ENCODE measurements at places on chromosomes 13 and 19.

DNA sequence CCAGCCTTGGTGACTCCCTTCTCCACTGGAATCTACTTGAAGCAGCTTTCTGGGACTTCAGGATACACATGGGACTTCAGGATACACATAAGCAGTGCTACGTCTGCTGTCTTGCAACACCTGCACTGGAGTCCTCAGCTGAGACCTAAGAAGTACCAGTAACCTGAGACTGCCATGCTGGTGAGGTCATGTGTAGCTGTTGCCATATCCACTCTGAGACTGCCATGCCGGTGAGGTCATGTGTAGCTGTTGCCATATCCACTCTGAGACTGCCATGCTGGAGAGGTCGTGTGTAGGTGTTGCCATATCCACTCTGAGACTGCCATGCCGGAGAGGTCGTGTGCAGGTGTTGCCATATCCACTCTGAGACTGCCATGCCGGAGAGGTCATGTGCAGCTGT, 937.9 kb downstream of the EFNB2 start:
- DNase-seq: no peak

- no peak for DNase-seq
Observed at GRCh38 chr13:107458269-107458668, 757.1 kb downstream of the LIG4 start.

DNA sequence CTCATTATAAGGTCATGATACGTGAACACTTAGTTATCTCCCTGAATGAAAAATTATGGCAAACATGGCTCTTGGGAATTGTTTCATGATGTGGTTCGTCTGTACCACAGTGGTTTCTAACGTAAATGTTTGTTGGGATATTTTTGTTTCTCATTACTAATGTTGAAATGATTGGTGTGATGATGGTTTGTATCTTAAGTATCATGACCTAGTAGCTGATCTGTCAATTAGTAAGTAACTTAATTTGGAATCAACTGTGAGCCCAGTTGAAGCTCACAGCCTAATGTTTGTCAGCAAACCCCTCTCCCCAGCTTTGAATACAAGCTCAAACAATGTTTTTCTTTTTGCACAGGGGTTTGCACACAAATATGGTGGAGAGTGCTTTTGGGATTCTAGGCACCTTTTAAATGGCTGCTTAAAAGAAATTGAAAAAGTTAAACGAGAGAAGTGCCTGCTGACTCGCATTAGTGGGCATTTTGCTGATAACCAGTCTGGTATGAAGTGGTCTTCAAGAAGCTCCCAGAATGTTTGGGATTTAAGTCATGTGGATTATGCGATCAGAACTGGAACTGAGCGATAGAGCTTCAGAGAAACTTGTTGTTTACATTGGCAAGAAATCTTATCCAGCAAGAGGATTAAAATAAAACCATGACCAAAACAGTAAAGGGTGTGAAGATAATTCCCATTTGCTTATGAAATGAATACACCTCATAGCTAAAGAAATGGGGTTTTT, 68.2 kb downstream of the LMO7 start:
- no peak for DNase-seq

GRCh38 chr13:42964761-42965161, 27.3 kb downstream of the EPSTI1 start:
- no peak for DNase-seq

DNA sequence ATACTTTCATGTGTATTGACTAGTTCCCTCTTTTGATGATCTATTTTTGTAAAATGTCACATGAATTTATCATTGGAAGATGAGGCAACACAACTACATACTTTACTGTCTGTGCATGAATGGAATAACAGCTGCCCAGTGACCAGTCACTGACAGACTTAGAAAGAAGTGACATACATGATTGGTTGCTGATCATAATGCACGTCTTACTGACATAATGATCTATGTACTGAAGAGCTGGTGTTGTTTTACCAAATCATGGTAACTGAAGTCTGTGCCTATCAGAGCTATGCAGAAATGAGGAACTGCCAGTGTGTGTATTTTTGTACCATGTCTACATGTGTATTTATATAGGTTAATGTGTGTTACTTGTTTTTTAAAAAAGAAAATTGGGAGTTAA, 26.5 kb downstream of the GPR18 start:
- DNase-seq: no peak

DNA sequence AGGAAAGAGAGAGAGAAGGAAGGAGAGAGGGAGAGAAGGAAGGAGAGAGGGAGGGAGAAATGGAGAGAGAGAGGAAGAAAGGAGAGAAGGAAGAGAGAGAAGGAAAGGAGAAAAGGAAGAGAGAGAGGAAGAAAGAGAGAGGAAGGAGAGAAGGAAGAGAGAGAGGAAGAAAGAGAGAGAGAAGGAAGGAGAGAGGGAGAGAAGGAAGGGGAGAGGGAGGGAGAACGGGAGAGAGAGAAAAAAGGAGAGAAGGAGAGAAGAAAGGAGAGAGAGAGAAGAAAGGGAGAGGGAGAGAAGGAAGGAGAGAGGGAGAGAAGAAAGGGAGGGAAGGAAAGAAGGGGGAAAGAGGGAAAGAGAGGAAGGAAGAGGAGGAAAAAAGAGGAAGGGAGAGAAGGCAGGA, 1070.7 kb downstream of the UQCRFS1 start:
- no peak for DNase-seq

- DNase-seq: no peak
Observed at GRCh38 chr13:108816375-108816774, 187.0 kb downstream of the MYO16 start.

DNA sequence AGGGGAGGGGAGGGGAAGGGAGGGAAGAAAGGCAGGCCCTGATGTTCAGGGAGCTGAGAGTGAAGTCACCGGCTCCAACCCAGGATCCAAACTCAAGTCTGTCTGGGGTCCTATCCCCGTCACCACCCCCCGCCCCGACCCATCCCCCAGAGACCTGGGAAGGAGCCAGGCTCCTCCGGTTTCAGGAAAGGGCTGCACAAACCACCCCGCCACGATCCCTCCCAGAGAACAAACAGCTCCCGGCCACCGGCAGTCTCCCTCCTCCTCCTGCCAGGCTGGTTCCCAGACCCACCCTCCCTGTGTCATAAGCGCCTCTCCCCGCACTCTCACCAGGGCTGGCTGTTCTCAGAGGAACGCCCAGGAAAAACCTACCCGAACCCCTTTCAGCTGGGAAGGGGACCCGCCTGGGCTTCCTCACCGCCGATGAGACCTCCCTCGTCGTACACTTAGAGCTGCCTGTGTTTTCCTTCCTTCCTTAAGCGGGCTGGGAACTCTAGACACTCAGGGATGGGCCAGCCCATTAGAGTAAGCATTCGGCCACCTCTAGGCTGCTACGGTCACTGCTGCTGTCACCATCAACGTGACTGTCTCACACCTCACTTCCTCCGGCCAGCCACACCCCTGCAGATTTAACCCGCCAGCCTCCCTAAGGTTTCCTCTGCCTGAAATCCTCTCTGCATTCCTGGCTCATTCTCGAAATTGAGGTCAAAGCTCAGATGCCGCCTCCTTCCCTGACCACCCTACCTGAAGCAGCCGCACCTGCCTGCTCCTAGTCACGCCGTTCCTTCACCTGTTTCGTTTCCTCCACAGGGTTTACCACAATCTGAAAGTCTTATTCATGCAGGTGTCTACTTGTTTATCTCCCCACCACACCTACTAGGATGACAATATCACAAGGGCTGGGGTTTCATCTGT, 6.3 kb upstream of the RDH13 start:
- peak; percentile 94 for DNase-seq

- DNase-seq: peak; percentile 4
Observed at GRCh38 chr13:24166561-24166960, 6.0 kb downstream of the SPATA13 start.

DNA sequence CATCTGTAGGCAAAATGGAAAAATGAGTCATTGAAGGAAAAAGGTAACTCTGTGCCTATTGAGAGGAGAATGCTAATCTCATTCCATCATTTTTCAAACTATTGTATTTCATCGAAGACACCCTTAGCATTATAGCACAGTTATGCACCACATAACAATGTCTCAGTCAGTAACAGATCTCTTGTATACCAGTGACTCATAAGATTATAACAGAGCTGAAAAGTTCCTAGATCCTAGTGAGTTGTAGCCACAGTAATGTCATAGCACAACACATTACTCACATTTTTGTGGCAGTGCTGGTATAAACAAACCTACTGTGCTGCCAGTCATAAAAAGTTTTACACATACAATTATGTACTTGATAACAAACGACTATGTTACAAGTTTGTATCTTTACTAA, 1077.6 kb downstream of the DIAPH3 start:
- no peak for DNase-seq

DNA sequence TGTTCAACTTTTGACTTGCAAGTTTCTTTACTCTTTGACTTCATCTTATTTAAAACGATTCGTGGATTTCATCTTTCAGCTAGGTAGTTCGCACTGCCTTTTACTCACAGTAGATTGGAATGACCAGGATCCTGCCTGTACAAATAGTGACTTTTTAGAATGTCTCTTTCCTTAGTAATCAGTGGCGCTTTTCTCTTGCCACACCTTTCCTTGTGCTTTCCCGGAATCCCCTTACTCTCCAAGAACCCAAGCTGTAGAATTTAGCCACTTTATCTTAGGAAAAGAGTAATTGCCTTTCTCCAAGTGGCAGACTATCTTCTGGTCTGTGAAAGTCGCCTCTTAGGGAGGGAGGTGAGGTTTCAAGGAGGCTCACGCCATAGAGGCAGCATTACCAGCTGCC, 123.4 kb downstream of the LMO7 start:
- DNase-seq: no peak

DNA sequence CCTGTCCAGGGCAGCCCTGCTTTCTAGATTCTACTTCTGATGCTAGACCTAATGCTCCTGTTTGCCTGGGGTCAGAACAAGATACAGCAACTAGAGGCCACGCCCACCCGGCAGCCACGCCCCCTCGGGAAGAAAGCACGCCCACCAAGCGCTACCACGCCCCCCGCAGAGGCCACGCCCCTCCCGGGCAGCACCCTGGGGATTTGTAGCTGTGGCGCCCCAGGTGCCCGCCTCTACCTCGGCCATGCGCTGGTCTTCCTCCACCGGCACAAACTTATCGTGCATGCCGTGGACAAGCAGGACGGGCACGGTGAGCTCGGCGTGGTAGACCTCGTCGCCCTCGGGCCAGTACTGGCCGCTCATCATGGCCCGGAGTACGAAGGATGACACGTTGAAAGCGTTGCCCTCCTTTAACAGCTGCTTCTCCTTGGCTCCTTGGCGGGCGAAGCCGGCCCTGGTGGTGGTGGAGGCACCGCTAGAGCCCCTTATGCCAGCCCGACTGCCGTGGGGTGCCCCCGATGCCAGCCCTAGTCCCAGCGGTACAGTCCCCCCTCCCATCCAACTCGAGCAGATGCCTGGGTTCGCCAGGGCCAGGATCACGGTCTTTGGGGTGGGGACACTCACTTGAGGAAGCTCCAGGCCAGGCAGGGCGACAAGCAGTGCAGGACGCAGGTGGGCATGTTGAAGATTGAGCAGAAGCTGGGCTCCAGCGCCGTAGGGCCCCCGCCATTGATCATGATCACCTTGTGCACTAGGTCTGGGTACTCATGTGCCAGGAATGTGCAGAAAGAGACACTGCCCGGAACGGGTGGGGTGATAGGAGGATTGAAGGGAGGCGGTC, 9.0 kb downstream of the ABHD8 start:
- peak; percentile 96 for DNase-seq

- DNase-seq: peak; percentile 5
Observed at GRCh38 chr13:35723053-35723461, 246.6 kb upstream of the MAB21L1 start.

DNA sequence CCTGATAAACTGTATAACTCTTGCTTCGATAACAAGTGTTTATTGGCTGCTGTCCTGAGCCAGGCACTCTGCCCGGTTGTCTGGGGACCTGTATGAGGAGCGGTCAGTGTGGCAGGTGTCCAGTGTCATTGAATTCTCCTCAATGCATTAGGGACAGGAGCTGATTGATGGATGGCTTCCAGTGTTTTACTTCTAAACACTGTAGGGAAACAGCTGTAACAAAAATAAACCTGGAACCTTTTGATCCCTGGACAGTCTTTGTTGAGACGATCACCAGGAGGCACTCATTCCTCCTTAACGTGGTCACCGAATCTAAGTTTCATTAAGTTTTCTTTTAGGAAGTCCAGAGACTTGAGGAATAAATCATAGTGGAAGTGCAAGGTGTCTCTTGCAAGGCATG, 17.9 kb downstream of the UBAC2 start:
- no peak for DNase-seq

- no peak for DNase-seq
Observed at GRCh38 chr13:36362914-36363313, 16.7 kb upstream of the SPART start.

DNA sequence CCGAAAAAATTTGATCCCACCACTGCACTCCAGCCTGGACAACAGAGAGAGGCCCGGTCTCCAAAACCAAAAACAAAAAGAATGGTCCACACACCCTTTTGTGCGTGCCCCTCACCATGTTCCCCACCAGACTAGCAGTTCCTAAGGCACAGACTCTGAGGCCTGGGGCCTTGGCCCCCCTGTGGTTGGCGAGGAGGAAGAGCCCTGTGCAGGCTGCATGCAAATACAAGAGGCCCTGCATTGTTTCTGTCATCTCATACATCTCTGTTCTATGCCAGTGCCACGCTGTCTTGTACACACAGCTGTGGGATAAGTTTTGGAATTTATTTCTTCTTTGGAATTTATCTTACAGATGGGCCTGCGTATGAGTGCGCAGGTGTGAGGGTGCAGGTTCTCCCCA, 4.7 kb upstream of the YJEFN3 start:
- DNase-seq: no peak

GRCh38 chr19:12606796-12607195, 3.8 kb downstream of the ZNF490 start:
- no peak for DNase-seq

GRCh38 chr13:107548338-107548737, 667.0 kb downstream of the LIG4 start:
- no peak for DNase-seq

GRCh38 chr19:33085570-33086128, 4.7 kb downstream of the GPATCH1 start:
- DNase-seq: no peak

- DNase-seq: no peak
Observed at GRCh38 chr13:100108913-100109507, 20.1 kb downstream of the PCCA start.

GRCh38 chr19:48194041-48194843, 23.8 kb downstream of the ZSWIM9 start:
- DNase-seq: peak; percentile 75

DNA sequence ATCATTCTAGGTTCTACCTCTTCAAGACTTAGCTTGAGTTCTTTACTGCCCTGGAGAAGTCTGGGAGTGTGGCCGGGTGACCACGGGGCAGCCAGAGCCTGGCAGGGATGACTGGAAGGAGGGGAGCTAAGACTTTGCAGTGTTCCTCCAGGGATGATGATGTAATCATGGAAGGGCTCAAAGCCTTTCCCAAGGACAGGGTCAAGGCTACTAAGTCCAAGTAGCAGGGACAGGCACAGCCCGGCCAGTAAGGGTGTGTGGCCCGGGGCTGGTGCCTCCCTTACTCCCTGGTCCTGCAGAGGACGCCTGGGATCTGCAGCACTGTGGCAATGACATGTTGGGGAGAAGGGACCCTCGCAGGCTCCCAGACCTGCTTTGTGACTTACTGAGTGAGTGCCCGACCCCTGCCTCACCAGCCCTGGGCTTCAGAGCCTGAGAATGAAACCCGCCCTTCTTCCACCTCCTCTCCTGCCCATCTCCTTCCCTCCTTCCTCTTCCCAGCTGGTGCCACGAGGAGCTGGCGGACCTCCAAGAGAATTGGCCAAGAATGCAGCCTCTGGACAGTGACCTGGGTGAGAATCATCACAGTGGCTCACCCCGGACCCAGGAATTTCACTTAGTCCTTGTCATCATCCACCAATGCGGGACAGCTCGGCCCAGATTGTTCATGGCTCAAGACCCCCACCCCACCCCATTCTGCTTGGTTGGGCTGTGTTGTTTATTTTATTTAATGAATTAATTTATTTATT, 15.6 kb upstream of the FBXO17 start:
- no peak for DNase-seq

Measured in endodermal cell (in vitro differentiated cells).